ENCODE measurements at places on chromosomes 2 and 18.
A peak's percentile ranks its signal among the peaks of the same experiment; 100 is the strongest.

- DNase-seq = no peak
Measured at GRCh38 chr2:3595985-3596384, 1.1 kb downstream of the COLEC11 start.

DNA sequence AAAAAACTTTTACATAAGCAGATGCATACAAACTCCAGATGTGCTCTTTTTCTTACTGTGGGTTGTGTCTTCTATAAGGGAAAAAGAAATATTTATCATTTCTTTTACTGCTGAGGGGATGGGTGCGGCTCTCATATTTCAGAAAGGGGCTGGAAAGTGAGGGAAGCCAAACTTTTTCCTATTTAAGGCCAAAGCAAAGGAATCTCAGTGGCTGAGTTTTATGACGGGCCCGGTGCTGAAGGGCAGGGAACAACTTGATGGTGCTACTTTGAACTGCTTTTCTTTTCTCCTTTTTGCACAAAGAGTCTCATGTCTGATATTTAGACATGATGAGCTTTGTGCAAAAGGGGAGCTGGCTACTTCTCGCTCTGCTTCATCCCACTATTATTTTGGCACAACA, at the start of gene COL3A1:
COL3A1 (plus strand) TSS at position 210 of the 400 bp plus-strand sequence; CDS start at position 327, 117 bp downstream.
- DNase-seq = no peak

DNA sequence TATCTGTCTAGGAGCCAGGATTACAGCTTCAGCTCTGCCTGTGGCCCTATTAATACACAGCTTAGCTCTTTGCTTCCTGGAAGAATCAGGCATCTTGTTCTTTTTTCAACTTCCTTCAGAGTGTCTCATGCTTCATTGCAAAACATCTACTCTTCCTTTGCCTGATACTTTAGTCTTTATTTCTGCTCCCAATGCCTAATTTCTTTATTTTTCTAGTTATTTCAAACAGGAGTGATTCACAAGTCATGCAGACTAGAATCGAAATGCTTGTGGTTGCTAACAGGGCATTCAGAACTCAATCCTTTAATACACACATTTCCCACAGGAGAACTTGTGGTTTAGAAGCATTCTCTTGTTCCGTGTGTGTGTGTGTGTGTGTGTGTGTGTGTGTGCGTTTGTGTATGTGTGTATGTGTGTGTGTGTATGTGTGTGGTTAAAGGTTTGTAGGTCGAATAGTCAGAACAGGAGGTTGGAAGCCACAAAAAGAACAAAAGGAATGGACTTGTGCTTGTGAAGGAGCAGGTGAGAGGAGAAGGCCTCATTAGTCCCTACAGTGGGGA, 28.3 kb upstream of the INSIG2 start:
- no peak for DNase-seq

GRCh38 chr2:96751800-96752199, 8.9 kb upstream of the CNNM4 start:
- DNase-seq = no peak

- DNase-seq = no peak
Measured at GRCh38 chr18:79786786-79787526, 10.8 kb upstream of the KCNG2 start.

GRCh38 chr2:236731767-236732580, 162.3 kb downstream of the ACKR3 start:
- peak; percentile 73 for DNase-seq

- peak; percentile 46 for DNase-seq
Measured at GRCh38 chr2:190576573-190576972, 42.1 kb upstream of the NEMP2 start.

- DNase-seq = peak; percentile 33
Measured at GRCh38 chr2:44005846-44006245, 10.1 kb upstream of the LRPPRC start.

GRCh38 chr2:123738643-123739042, 286.4 kb upstream of the CNTNAP5 start:
- DNase-seq = peak; percentile 93

DNA sequence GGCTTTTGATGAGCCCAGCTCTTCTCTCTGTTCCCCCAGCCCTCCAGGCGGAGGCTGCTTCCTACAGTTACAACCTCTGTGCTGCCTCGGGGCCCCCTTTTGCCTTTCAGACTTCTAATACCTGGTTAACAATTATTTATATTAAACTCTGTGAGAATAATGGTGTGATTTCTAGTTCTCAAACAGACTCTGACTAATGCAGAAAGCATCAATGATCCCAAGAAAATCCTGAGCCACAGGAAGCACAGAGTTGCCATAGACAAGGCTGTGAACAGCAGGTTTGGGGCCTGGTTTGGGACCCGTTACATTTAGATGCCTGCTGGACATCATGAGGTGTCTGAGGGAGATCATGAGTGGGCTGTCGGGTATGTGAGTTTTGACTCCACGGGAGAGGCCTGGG, 37.4 kb upstream of the MYO3B start:
- no peak for DNase-seq

GRCh38 chr2:36406296-36406695, 50.7 kb downstream of the CRIM1 start:
- DNase-seq = no peak

DNA sequence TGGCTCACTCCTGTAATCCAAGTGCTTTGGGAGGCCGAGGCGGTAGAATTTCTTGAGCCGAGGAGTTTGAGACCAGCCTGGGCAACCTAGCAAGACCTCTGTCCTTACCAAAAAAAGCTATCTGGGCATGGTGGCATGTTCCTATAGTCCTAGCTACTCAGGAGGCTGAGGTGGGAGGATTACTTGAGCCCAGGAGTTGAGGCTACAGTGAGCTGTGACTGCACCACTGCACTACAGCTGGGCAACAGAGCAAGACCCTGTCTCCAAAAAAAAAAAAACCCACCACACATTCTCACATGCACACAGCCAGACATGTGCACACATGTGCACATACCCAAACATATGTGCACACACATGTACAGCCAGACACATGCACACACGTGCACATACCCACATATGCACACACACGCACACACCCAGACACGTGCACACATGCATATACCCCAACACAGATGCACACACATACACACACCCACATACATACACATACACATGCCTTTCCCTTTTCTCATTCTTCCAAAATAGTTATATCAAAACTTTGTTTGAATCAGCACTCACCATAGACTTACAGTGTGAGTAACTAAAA, 14.2 kb downstream of the GREB1 start:
- no peak for DNase-seq

- DNase-seq = no peak
Measured at GRCh38 chr2:100413571-100413970, 3.9 kb downstream of the CHST10 start.

DNA sequence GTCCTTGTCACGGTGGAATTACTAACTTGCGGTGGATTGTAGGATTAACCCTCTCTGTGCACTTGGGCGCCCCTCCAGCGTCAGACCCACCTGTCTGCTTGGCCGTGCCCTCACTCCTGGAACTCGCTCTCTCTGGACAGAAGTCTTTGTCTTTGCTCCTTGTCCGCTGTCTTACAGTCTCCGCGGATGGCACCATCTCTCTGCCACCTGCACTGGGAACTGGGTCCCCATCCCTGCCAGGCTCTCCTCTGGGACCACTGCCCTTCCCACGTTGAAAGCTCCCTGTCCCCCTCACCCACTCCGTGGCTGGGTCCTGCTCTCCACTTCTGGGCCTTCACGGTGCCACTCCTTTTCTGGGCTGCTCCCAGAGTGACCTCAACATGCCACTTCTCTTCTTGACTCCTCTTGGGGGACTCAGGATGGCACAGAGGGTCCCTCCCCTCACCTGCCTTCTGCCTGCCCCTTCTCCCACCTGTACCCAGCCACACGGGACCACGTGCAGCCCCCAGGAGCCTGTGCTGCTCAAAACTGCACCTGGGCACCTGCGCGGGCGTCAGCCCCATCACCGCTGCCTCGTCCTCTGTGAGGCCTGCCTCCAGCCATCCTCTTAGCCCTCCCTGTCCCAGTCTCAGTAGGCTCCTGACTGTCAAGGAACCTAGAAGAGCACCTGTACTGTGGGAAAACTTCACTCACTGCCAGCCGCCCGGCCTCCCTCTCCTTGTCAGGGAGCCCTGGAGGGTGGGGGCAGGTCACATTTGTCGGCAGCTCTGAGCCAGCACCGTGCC, 11.1 kb downstream of the CNDP2 start:
- DNase-seq = no peak
